ENCODE measurements at places on chromosomes 3 and 15.

DNA sequence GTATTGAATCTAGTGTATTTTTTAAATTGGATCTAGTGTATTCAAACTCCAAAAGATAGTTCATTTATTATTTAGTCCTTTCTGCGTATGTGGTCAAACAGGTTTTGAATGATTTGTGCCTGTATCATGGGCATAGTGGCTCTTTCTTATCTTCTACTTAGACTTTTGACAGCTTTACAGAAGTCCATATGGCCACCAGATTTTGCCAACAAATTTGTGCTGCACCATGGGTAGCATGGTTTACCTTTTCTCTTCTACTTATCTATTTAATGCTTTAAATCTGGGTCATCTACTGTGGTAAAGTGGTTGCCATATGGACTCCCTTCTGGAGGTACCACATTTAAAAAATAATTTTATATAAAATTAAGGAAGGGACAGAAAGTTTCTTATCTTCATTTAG, 66.9 kb upstream of the CADM2 start:
- no peak for DNase-seq

DNA sequence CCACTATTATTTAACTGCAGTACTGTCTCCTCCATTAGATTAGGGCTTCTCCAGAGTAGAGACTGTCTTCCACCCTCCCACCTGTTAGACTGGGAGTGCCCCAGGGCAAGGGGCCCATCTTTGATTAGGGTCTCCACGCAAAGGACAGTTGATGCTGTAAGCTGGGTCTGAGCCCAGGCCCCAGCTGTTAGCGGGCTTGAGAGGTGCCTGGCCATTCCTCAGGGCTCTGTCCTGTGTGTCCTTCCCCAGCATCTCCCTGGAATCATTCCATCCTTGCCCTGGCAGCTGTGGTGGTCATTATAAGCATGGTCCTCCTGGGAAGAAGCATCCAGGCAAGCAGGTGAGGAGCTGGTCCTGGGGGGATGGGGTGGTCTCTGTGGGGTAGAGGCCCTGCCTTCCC, 6.1 kb downstream of the SLC51B start:
- no peak for DNase-seq

- DNase-seq: no peak
These were observed 1.5 kb downstream of the SOX2 start for GRCh38 chr3:181713280-181713647.

DNA sequence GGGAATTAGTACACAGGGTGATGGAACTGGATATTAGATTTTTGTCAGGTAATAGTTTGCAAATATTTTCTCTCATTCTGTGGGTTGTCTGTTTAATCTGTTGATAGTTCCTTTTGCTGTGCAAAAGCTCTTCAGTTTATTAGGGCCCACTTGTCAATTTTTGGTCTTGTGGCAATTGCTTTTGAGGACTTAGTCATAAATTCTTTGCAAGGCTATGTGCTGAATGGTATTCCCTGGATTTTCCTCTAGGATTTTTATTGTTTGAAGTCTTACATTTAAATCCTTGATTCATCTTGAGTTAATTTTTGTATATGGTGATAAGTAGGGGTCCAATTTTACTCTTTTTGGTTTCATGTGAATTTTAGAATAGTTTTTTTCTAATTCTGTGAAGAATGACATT, 111.3 kb downstream of the ARRDC4 start:
- no peak for DNase-seq

GRCh38 chr15:67216859-67217258, 37.6 kb downstream of the AAGAB start:
- no peak for DNase-seq
